Activated naive CD8-positive, alpha-beta T cell treated with anti-CD3 and anti-CD28 coated beads for 36 hours (primary cell): ENCODE measurements at places on chromosomes 6 and 20. TPM values are rescaled to one million over a fixed set of nuclear protein-coding genes. Genes with fewer than 3 reads are reported as not detected.

GRCh38 chr6:166486536-166486880 lies 100.0 kb downstream of the RAMACL start:
- H3K4me1 ChIP-seq = peaks cover 10% of the 10 kb centered on the region
- no peak overlapping the region for H3K27ac ChIP-seq
- H3K27me3 ChIP-seq = no peaks in the 10 kb centered on the region
- DNase-seq = no peak
- peaks cover 16% of the 10 kb centered on the region for H3K36me3 ChIP-seq

DNA sequence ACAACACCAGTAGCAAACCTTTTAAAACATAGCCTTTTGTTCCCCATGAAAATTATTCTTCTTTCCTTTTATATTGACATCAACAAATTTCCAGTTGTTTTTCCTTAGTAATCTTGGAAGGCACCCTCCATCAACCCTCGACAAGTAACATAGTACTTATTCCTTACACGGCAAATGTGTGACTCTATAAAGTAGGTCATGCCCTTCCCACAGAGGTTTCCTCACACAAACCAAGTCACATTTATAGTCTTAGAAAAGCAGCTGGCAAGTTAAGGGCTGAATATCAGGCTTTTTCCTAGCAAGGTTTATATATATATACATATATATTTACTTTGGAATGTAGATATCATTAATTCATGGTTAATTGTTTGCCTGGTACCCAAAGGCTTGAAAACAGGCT lies 371.5 kb downstream of the SYNE1 start:
- no peak overlapping the region for H3K4me3 ChIP-seq
- H3K27me3 ChIP-seq = no peaks in the 10 kb centered on the region
- H3K36me3 ChIP-seq = peaks cover 35% of the 10 kb centered on the region
- no peaks in the 10 kb centered on the region for H3K4me1 ChIP-seq
- no peak overlapping the region for H3K27ac ChIP-seq

- H3K27ac ChIP-seq = no peak overlapping the region
- no peak overlapping the region for H3K4me3 ChIP-seq
- no peaks in the 10 kb centered on the region for H3K36me3 ChIP-seq
- DNase-seq = no peak
- peaks cover 12% of the 10 kb centered on the region for H3K27me3 ChIP-seq
Observed at GRCh38 chr6:139940741-139941729, 566.6 kb upstream of the CITED2 start.

- H3K4me3 ChIP-seq = no peak overlapping the region
- H3K27ac ChIP-seq = no peak overlapping the region
- no peak for DNase-seq
Observed at GRCh38 chr20:39289316-39289715, 327.2 kb downstream of the DHX35 start.

DNA sequence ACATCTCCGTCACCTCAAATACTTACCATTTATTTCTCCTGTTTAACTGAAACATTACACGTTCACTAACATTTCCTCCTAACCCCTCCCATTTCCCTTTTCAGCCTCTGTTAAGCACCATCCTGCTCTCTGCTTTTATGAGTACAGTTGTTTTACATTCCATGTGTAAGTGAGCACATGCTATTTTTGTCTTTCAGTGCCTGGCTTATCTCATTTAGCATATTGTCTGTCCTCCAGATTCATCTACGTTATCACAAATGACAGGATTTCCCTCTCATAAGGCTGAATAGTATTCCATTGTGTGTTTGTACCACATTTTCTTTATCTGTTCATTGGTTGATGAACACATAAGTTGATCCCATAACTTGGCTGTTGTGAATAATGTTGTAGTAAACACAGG lies 22.7 kb downstream of the TAF11 start:
- H3K27me3 ChIP-seq = no peaks in the 10 kb centered on the region
- no peak overlapping the region for H3K4me3 ChIP-seq
- H3K27ac ChIP-seq = no peak overlapping the region
- DNase-seq = no peak
- no peaks in the 10 kb centered on the region for H3K4me1 ChIP-seq
- peaks cover 11% of the 10 kb centered on the region for H3K36me3 ChIP-seq

DNA sequence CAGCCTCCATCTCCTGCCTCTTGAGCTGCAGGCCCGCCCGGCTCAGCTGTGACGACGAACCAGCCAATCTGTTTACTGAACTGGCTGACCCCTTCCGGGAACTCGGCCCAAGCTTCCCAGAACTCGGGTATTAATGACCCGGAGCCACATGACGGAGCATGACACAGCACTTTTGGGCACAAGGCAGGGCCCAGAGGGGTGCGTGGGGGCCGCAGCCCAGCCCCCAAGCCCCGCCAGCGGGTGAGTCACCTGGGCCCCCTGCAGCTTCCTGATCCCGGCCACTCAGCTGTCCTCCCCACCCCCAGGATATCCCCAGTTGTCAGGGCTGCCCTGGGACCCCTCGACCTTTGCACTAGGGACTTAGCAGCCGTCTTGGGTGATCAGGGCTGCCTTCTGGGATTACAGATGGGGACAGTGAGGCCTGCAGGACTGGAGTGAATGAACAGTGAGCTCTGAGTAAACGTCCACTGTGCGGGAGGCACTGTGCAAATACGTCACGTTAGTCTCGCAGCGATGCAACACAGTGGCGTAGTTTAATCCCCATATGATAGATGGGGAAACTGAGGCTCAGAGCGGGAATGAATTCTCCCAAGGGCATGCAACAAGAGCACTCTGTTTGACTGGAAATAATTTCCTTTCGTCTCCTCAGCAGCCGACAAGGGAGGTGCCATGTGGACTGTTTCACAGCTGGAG lies 102.1 kb downstream of the CEBPB start:
- no peak overlapping the region for H3K4me3 ChIP-seq
- no peaks in the 10 kb centered on the region for H3K36me3 ChIP-seq
- DNase-seq = peak; percentile 53
- H3K27me3 ChIP-seq = peaks cover 12% of the 10 kb centered on the region
- no peak overlapping the region for H3K27ac ChIP-seq

GRCh38 chr6:34658605-34659265 lies 37.8 kb downstream of the ILRUN start:
- H3K27me3 ChIP-seq = no peaks in the 10 kb centered on the region
- no peak overlapping the region for H3K4me3 ChIP-seq
- peaks cover 47% of the 10 kb centered on the region for H3K4me1 ChIP-seq
- peak overlapping the region; percentile 42 for H3K27ac ChIP-seq
- DNase-seq = no peak
- peaks cover 9% of the 10 kb centered on the region for H3K36me3 ChIP-seq

- no peaks in the 10 kb centered on the region for H3K27me3 ChIP-seq
- no peaks in the 10 kb centered on the region for H3K36me3 ChIP-seq
- no peak overlapping the region for H3K4me3 ChIP-seq
- H3K27ac ChIP-seq = no peak overlapping the region
- no peak for DNase-seq
Observed at GRCh38 chr6:167107787-167108186, 15.1 kb upstream of the CCR6 start.

DNA sequence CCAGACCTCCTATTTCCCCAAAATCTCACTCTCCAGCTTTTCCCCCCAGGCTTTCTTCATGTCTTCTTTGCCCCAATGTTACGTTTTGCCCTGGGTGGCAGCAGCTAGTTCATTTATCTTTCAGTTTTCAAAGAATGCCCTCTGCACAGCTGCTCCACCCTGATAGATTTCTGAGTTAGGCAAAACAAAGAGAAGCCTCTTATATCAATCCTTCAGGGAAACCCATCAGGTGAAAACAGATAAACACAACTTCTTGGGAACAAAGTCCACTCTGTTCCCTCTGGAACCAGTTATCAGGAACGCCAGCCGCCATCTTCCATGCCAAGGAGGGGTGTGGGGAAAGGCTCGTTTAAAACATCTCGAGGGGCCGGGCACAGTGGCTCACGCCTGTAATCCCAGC lies 34.0 kb downstream of the ZBTB9 start:
- no peak overlapping the region for H3K4me3 ChIP-seq
- H3K27ac ChIP-seq = no peak overlapping the region
- no peaks in the 10 kb centered on the region for H3K4me1 ChIP-seq
- no peak for DNase-seq

The LATS1 gene
- 19.7 TPM for total RNA-seq

The CYP39A1 gene
- total RNA-seq = not detected

The TEAD3 gene
- total RNA-seq = 0.66 TPM

The C20orf204 gene
- total RNA-seq = 2.1 TPM

The SLC25A27 gene
- 2.1 TPM for total RNA-seq

The CDSN gene
- total RNA-seq = not detected
